GM06990 (cell line): ENCODE measurements at places on chromosomes 4 and X.
A peak's percentile ranks its signal among the peaks of the same experiment; 100 is the strongest.

GRCh38 chr4:67744561-67745283 is 9.5 kb downstream of the GNRHR start:
- no peak for DNase-seq

GRCh38 chrX:2857566-2857965 is 28.8 kb downstream of the GYG2 start:
- DNase-seq, result no peak

DNA sequence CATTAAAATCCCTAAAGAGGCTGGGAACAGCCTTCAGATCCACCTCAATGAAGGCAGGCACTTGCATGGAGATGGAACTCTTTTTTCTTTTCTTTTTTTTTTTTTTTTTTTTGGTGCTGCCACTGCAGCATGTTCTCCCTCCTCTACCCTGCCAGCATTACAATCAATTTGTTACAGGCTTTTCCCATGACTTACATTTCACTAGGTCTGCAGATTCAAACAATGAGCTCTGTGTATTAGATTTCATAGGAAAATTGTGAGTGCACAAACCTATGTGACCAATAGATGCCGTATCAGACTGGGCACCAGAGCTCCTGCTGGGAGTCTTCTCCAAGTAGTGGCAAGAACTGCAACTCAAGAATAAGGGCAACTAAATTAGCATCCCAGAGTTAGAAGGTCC is 63.8 kb upstream of the GABRQ start:
- no peak for DNase-seq

GRCh38 chrX:11540532-11541377 is 125.0 kb downstream of the ARHGAP6 start:
- peak; percentile 22 for DNase-seq

GRCh38 chr4:85724791-85725563 is 250.0 kb downstream of the ARHGAP24 start:
- DNase-seq, result no peak

GRCh38 chr4:82711158-82711785 is 87.3 kb downstream of the SCD5 start:
- no peak for DNase-seq

DNA sequence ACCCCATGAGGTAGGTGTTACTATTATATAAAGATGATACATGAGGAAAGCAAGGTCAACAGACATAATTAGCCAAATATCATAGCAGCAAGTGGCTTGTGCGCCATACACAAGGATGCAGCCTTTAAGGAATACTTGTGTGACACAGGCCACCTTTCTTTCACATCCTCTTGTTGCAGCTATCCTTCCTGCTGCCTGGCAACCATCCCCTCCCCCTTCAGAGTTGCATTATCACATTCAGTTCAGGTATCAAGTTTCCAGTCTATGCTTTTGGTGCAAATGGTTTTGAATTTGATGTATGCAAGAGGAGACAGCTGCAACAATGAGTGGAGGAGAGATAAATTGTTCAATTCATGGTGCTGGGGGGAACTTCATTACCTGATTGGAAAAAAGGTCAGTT is 6.4 kb downstream of the ZCCHC18 start:
- DNase-seq, result no peak

DNA sequence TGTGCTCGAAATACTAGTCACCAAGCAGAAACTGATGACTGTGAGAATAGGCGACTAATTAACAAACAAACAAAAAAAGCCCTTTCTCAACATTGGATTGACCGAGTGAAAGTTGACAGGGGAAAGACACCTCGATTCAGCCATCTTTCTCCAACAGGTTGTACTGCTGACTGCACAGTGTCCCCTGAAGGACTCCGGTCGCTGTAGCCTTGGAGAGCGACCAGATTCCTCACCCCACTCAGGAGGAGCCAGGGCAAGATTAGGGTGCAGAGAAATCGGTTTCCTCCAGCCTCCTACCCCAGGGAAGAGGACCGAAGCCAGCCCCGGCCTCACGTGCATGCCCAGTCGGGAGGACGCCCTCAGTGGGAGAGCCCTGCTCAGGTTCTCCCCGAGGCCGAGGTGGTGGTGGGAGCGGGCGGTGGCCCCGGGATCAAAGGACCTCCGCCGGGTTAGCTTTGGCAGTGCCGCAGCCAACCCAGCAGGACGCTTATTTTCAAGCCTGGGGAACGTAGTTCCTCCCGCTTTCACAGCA is 1.1 kb upstream of the RAP1GDS1 start:
- peak; percentile 63 for DNase-seq

DNA sequence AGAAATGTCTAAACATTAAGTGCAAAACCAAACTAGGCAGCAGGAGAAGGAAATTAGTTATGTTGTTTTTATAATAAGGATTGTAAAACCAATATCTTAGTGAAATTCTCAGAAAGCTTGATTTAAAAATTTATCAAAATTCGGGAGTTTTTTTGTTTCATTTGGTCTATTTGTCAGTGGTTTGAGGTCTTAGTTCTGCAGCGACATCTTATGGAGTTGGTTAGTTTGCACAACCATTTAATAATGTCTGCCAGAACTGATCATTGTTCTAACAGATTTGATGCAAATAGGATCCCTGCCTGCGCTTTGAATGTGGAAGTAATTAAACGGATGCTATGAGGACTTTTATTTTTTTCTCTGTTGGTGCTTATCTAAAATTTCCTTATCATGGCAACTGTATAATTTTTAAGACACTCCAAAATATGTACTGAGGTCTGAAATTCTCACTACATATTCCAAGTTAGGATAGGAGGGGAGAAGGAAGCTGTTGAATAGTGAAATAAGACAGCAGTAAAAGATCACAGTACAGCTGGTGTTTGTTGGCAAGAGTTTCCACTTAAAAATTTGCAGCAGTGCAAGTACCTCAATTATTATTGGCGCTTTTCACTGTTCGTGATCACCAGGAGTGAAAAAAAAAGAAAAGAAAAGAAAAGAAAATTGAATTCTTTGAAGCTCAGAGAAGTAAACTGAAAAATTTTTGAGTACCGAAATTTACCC is 2521.4 kb downstream of the ARAP2 start:
- no peak for DNase-seq

GRCh38 chr4:32030406-32030805 is 1310.2 kb downstream of the PCDH7 start:
- no peak for DNase-seq

DNA sequence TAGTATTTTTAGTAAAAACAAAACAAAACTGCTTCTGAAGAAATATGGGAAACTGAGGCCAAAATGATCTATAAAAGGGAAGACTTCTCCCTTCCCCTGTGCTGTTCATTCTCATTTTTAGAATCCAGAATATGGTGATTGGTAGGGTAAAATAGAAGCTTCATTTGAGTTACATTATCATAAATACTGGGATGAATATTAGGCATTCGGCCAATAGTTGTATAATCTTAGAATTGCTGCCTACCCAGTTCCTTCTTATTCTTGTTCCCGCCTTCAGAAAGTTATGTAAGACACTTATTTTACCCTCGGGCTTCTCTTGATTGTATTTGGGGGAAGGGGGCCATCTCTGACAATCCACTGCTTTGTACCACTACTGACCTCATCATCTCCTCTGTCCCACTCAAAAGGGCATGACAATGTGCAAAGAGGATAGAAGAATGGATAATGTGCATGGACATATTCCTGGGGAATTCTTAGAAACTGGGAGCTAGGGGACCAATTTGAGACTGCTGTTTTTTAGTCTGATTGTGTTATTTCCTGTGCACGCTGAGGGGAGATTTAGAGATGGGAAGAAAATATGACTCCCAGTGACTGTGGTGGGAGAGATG is 588 bp downstream of the ART3 start:
- no peak for DNase-seq

DNA sequence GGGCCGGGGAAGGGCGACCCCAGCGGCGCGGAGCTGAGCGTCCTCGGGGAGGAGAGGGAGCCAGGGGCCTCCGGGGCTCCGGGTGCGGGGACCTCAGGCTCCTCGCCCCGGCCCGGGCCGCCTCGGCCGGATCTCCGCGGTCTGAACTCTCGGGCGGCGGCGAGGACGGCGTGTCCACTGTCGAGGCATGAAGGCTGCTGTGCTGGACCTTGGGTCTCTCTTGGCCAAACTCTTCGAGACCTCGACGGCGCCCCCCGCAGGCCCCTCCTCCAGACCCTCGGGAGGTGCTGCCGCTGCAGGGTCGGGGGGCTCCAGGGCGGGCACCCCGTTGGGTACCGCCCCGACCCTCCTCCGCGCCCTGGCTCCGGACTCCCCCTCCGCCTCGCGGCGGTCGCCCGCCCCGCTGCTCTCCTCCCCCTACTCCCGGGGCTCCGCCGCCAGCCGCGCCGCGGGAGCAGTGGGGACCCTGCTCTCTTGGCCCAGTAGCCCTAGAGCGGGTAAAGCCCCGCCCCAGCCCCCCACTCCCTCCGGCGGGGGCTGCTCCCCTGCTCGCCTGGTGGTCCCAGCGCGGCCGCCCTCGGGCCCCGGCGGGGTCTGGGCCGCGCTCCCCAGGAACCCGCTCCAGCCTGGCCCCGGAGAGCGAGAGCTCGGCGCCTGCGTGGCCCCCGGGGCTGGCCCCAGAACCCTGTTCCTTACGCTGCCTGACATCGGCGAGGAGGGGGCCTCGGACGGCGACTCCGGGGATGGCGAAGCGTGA is 564 bp downstream of the FAM149A start:
- DNase-seq, result no peak

GRCh38 chr4:3220476-3221183 is 28.3 kb upstream of the MSANTD1 start:
- no peak for DNase-seq

DNA sequence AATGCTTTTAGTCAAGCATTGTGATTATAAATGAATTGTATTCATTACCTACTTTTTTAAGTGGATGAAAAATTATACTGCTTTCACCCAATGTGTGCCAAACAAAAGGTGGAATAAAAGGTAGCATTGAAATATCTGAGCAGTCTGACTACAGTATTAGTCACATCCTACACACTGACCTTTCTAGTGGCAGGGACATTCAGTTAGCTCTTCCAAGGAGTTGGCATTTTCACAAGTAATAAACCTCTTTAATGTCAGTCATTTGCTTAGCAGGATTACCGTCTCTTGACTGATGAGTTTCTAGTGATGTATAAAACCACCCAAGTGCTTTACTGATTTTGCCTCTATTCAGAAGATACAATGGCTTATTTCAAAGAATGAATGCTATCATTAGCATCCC is 687.9 kb downstream of the ARAP2 start:
- no peak for DNase-seq

GRCh38 chrX:69412661-69413060 is 91.5 kb upstream of the NALF2 start:
- DNase-seq, result no peak

- DNase-seq, result no peak
These were observed 12.4 kb upstream of the LONRF3 start for GRCh38 chrX:118961866-118962560.

GRCh38 chr4:138572007-138572406 is 329.9 kb upstream of the SLC7A11 start:
- no peak for DNase-seq

GRCh38 chr4:177103619-177104018 is 206.1 kb upstream of the NEIL3 start:
- DNase-seq, result no peak

DNA sequence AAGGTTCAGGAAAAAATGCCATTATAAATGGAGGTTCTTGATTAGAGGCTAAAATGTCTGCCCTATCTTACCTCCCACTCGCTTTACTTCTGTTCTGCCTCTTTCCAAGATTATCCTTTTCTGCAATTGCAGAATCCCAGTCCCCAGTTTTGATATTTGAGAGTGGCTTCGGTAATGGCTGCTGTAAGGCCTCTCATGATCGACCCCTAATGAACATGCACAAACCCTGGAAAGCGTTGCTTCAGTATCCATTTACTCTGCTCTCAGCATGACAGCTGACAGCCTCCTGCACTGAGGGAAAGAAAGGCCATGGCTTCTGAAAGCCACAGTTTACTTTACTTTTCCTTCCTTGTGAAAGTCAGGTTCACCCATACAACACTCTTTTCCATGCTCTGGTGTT is 325.4 kb upstream of the GALNT7 start:
- DNase-seq, result no peak

- DNase-seq, result no peak
These were observed 43.1 kb upstream of the FGF2 start for GRCh38 chr4:122783301-122784215.

DNA sequence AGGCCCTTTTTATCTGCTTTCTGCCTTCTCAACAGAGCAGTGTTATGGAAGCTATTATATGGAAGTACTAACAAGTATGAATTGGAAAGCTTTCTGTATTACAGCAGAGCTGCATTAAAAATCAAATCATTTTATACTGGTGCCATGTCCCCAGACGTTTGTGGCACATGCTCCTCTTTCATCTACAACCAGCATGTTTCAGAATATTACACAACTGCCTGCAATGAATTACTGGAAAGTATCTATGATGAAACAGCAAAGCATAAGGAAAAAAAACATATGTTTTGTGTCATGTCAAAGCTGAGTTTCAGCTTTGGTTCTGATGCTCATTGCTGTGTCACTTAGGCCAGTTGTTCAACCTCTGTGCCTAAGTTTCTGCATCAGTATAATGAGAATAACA is 576.8 kb downstream of the GBA3 start:
- no peak for DNase-seq

- DNase-seq, result no peak
These were observed 247.0 kb downstream of the C4orf33 start for GRCh38 chr4:129342819-129343408.

DNA sequence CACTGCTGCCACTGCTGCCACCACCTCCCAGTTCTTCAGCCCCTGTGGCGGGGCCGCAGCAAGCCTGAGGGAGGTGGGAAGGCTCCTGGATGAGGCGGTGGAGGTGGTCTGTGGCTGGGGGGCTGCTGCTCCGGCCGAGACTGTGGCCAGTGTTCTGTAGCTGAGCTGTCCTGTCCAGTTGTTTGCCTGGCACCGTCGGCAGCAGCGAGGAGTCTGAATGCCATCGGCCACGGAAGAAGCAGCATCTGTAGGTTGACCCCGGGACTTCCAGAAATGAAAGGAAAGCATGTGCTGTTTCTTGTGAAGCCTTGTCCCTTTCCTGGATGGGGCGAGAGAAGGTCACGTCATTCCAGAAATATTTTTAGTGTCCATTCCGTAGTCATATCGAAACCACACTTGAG is 3.3 kb downstream of the C4orf54 start:
- DNase-seq, result no peak

- no peak for DNase-seq
These were observed 96.7 kb upstream of the RAPGEF2 start for GRCh38 chr4:159006202-159006601.

GRCh38 chrX:31653422-31653821 is 581.6 kb upstream of the FTHL17 start:
- DNase-seq, result no peak

DNA sequence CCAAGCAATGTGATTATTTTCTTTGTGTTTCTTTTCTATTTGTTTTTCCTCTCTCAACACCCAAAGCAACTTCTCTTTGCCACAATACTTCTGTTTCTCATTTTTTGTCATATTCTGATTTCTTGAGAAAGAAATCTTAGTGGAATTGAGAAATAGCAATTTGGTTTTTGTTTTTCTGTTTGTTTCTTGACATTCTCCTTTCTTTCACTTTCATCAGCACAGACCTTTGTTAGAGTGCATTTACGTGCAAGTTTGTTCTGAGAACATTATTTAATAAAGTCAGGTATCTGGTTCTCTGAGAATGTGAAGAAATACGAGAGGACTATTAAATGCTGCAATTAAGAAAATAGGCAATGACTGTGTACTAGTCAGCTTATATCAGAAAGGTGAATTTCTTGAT is 608.1 kb upstream of the AADAT start:
- no peak for DNase-seq
